Activated naive CD8-positive, alpha-beta T cell treated with anti-CD3 and anti-CD28 coated beads for 36 hours (primary cell): ENCODE measurements at places on chromosomes 2 and 18.

GRCh38 chr2:134532537-134532936 is 186.3 kb downstream of the TMEM163 start:
- H3K27ac ChIP-seq, result no peak overlapping the region
- H3K4me3 ChIP-seq, result no peak overlapping the region
- H3K4me1 ChIP-seq, result no peaks in the 10 kb centered on the region

DNA sequence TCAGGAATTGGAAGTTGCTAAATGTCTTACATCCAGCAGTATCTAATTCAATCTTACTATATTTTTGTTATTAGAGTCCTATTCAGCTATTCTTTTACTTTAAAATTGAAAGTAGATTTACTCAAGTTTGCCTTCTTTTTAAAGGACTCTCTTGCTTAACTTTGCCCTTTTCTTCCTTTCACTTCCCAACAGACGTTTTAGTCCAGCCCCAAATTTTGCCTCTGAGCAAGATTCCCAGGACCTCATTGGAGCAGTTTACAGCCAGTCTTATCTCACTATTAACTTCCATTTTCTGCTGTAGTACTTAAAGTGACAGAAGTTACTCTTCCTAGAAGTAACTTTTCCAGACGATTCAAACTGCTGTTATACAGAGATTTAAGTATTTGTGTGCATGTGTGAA is 1.7 kb upstream of the PRKD3 start:
- peaks cover 14% of the 10 kb centered on the region for H3K36me3 ChIP-seq
- peak overlapping the region; percentile 52 for H3K4me3 ChIP-seq
- no peak overlapping the region for H3K27ac ChIP-seq
- peaks cover 26% of the 10 kb centered on the region for H3K4me1 ChIP-seq
- no peak for DNase-seq

- H3K4me1 ChIP-seq, result no peaks in the 10 kb centered on the region
- no peak overlapping the region for H3K27ac ChIP-seq
- H3K27me3 ChIP-seq, result no peaks in the 10 kb centered on the region
These were observed 44.3 kb upstream of the FIGN start for GRCh38 chr2:163779970-163780597.

GRCh38 chr18:55246278-55246677 is 287.0 kb upstream of the CCDC68 start:
- no peak overlapping the region for H3K4me3 ChIP-seq
- H3K27me3 ChIP-seq, result no peaks in the 10 kb centered on the region
- H3K4me1 ChIP-seq, result no peaks in the 10 kb centered on the region
- H3K27ac ChIP-seq, result no peak overlapping the region
- no peaks in the 10 kb centered on the region for H3K36me3 ChIP-seq

GRCh38 chr18:28541276-28541930 is 364.5 kb upstream of the CDH2 start:
- no peak for DNase-seq
- no peak overlapping the region for H3K27ac ChIP-seq
- H3K4me1 ChIP-seq, result no peaks in the 10 kb centered on the region
- H3K4me3 ChIP-seq, result no peak overlapping the region
- H3K36me3 ChIP-seq, result no peaks in the 10 kb centered on the region
- no peaks in the 10 kb centered on the region for H3K27me3 ChIP-seq

DNA sequence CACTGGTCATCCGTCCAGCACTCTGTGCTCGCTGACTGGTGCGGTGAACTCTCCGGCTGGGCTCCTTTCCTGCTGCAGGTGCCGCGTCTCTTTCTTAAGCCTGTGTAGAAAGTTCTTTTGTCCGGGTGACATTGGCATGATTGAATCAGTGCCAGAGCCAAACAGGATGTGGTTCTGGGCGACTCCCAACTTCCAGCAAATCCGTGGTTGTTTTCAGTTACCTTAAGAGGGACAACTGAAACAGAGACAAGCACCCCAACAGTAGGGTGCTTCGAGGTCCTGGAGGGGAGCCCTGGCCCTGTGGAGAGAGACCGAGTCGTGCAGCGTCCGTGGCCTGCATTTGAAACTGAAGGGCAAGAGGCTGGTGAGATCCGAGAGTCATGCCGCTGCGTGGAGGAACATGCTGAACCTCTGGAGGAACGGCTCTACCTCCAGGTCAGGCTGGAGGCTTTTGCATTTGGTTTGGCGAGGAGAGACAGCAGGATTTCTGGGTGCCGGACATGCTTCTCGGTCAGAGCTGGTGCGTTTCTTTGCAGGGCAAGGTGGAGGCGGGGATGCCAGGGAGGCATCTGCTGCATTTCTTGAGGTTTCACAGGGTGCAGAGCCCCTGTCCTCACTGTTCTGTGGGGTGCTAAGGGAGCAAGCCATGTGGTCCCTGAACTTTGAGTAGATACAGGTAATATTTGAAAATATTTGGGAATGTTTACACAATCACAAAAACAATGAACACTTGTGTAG is 26.8 kb downstream of the SH3BP4 start:
- no peaks in the 10 kb centered on the region for H3K4me1 ChIP-seq
- no peaks in the 10 kb centered on the region for H3K36me3 ChIP-seq
- peaks cover under 1% of the 10 kb centered on the region for H3K27me3 ChIP-seq
- no peak for DNase-seq
- H3K27ac ChIP-seq, result no peak overlapping the region

DNA sequence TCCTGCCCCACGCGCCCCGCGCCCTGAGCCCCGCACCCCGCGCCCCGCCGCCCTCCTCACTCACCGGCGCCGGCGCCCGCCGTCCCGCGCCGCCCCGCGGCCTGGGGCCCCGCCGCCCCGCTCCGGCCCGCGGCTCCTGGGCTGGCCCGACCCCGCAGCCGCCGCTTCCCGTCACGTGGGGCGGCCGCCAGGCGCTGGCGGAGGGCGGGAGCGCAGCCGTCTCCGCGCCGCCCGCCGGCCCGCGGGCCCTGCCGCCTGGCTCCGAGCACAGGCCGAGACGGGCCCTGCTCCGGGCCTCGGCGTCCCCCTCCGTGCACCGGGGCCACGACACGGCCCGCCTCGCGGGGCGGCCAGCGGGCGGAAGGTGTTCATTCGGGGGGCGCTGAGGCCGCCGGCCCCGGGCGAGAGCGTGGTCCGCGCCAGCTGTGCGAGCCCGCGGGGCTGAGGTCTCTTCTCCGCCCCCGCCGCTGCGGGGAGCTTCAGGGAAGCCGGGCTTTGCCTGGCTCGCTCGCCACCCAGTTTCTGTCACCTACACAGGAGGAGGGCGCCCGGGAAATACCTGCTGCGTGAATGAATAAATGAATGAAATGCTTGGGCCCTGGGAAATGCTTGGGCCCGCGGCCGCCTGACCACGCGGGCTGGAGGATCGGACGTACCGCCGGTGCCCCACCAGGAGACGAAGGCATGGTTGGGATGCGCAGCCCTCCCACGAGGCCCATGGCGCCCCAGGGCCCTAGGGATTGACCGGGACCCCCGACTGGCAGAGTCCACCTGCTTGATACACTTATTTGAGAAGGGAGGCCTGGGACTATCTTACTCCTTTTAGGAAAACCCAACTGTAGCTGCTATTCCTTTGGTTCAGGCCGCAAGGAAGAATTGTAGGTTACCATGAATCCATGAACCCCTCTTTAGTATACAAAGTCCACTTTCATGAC is at the start of gene TGFBRAP1:
Gene TGFBRAP1, minus strand, starts transcription at position 175 of the 935 bp plus-strand sequence. CDS start 21,434 bp downstream, outside the sequence.
- no peaks in the 10 kb centered on the region for H3K27me3 ChIP-seq
- H3K27ac ChIP-seq, result peak within 1 kb of the TSS; percentile 96
- H3K36me3 ChIP-seq, result peaks cover 22% of the 10 kb centered on the region
- peaks cover 40% of the 10 kb centered on the region for H3K4me1 ChIP-seq
- peak within 1 kb of the TSS; percentile 88 for H3K4me3 ChIP-seq
- peak; percentile 78 for DNase-seq

GRCh38 chr2:8984157-8984556 is 19.3 kb downstream of the MBOAT2 start:
- no peaks in the 10 kb centered on the region for H3K36me3 ChIP-seq
- peaks cover 4% of the 10 kb centered on the region for H3K27me3 ChIP-seq
- H3K4me1 ChIP-seq, result no peaks in the 10 kb centered on the region
- no peak overlapping the region for H3K27ac ChIP-seq

DNA sequence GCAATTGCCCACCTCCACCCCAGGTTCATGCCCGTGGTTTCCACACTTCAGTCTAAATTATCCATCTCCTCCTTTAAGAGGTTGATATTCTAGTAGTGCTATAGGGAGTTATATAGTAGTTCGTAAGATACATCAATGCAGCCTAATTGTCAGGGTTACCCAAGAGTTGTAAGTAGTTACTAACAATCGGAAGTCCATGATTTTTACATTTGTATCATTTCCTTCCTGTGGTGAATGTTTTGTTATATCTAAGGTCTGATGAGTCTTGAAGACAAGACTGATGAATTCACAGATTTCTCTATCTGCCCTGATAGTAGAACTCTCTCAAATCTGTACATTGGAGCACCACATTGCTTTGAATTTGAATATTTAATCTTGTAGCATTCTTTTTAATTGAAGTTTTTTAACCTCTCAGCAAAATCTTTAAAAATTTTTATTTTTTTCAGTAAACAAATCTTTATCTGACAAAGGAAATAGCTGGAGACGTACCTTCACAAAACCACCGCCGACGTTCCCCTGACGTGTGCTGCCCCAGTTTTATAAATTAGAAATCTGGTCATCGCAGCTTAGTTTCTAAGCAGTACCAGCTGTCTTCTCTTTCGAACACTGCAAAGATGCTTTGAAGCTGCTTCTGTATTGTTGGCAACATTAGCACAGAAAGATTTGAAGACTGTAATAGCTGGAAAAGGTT is 264.5 kb downstream of the SOCS6 start:
- no peaks in the 10 kb centered on the region for H3K36me3 ChIP-seq
- DNase-seq, result no peak
- no peaks in the 10 kb centered on the region for H3K27me3 ChIP-seq
- H3K4me3 ChIP-seq, result no peak overlapping the region
- H3K27ac ChIP-seq, result no peak overlapping the region

DNA sequence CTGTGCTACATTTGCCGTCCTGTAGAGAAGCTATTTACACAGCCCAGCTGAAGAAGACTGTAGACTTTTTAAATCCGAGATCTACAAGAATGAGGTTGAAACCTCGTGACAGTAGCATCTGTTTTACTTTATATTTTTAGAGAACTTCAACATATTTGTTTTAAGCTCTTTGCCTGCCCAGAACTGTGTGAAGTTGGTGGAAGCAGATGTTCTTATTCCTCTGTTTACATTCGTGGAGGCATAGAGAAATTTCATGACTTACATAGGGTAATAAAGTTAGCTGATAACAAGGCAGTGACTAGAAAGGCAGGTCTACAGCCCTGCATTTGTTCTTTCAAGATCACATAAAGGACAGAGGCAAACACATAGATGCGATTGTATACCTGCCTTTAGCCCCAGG is 47.0 kb upstream of the MAP3K20 start:
- no peaks in the 10 kb centered on the region for H3K27me3 ChIP-seq
- DNase-seq, result no peak
- no peaks in the 10 kb centered on the region for H3K36me3 ChIP-seq
- H3K4me1 ChIP-seq, result no peaks in the 10 kb centered on the region
